ENCODE measurements at places on chromosomes 3 and 15.

- DNase-seq, result no peak
These were observed 78.9 kb downstream of the CPN2 start for GRCh38 chr3:194272221-194272620.

DNA sequence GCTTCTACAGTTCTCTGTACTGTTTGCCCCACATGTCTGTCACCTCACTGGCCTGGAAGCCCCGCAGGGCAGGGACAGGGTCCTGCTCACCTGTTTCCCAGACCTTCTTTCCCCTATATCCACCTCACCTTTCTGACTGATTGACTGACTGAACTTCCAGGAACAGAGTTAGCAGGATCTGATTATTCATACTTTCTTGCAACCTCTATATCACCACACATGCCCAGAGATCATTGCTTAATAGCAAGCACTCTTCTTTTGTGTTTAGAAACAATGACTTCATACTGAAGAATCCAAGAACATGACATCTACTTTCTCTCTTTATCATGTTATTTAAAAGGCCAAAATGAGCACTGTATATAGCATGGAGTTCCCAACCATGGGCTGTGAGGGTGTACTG is 18.0 kb upstream of the CLEC3B start:
- no peak for DNase-seq

- DNase-seq, result no peak
These were observed 89.3 kb downstream of the NR2E3 start for GRCh38 chr15:71899674-71900073.

DNA sequence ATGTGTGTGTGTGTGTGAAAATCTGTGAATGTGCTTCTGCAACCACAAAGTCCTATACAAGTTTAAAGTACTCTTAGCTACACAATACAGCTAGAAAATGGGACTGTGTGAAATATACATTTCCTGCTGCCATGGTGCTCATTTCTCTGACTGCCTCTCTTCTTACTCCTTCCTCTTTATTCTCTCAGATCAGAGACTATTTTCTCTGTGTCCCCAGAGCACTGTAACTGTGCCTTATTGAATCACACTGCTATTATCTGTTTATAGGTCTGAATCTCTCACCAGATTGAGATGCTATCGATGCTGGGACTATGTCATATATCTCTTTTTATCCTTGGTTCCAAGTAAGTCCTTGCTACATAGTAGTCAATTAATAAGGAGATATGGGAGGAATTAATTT is 217.9 kb upstream of the SLCO3A1 start:
- no peak for DNase-seq

- no peak for DNase-seq
These were observed 40.0 kb downstream of the LINGO1 start for GRCh38 chr15:77592758-77593157.

DNA sequence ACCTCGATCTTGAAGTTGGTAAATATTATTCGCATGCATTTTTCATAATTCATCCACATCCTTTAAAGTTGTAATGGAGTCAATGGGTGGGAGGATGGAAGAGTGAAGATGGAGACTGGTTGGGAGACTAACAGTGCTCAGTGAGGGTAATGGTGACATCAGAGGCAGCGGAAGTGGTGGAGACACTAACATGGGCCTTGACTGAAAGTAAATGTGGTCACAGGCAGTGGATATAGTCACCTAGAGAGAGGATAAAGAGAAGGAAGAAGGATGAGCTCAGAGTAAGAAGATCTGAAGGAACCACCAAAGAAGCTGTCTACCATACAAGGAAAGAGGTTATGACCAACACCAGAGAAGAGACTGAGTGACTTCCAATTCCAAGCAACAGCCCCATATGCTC is 281.6 kb upstream of the STT3B start:
- DNase-seq, result no peak

GRCh38 chr3:1808590-1808989 is 290.1 kb upstream of the CNTN4 start:
- DNase-seq, result no peak

DNA sequence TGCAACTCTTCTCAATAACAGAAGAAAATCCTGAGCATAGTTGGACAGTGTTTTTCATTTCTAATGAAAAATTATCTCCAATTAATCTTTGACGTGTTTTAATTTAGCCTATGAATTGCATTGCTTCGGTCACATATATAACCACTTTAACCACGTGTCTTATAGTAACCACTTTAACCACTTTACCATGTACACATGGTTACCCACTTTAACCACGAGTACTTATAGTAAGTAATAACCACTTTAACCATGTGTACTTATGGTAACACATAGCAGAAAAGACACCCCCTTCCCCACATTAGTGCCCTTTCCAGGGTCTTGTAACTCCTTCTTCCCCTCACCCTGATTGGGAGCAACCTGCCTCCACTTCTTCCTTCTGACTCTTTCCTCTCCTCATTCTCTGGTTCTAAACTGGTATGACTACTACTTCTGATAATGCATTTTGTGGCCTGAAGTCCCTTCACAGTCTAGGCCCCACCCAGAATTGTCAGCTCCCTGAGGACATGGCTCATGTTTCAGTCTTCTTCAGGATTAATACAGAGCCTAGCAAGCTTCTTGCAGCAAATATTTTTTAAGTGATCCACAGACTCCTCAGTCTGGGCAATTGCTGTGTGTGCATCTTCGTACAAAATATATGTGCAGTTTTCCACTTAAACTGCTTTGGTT is 25.0 kb downstream of the SLC7A14 start:
- DNase-seq, result no peak

DNA sequence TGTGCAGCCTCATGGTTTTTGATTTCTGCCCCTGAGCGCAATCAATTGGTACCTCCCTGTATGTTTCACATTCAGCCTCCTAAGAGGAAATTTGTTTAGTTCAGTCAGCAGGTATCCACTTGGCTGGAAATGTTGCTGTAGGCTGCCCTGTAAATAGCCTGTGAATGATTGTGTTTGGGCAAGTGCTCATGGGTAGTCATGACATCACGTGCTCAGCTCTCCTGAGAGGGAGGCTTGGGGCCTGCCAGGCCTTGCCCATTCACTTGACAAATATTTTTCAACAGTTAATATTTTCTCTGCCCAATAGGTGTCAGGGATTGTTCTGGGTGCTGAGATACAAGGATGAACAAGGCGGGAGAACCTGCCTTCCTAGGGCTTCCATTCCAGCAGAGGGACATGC is 13.3 kb downstream of the HRH1 start:
- DNase-seq, result no peak

DNA sequence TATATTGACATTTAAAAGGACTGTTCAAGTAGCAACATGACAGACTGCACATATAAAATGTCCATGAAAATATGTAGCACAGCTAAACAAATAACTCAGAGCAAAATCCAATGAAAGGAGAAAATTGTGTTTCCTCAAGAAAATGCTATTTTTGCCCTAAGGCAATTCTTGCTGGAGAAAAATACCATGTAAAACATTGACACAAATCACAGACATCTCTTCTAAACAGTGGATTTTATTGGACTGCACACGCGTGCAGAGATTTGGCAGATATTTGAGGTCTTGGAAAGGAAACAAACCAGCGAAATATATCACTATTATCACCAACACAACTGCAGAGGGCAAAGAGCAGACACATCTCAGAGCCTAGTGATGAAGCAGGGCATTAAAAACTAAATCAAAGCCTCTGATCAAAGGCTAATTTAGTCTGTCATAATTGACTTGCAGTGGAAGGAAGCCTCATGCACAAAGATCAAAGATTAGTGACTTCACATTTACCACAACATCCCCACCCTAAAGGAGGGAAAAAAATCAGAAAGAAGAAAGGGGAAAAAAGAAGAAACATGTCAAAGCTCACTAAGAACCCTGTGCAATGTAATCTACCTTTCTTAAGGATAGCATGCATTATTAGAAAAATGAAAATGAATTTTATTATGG is 52.4 kb downstream of the CHL1 start:
- DNase-seq, result no peak

DNA sequence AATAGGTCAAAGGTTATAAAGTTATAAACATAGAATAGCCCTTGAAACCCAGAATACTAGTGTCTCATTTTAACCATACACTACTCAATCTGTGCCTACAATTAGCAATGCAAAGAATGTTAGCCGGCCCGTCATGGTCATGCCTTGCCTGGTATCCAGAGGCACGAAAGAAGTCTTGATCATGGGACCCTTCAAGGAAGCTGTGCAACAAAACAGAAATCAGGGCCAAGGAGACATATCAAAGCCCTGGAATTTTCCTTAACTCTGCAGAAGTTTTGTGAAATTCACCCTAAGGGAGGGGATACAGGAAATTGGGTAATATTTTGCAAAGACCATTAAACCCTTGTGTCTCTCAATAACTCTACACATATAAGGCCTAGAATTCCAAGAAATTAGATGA is 482.4 kb downstream of the ROBO1 start:
- DNase-seq, result no peak

GRCh38 chr3:2822611-2823010 is 287.6 kb downstream of the IL5RA start:
- no peak for DNase-seq

GRCh38 chr3:67712259-67712658 is 57.8 kb upstream of the SUCLG2 start:
- DNase-seq, result no peak

DNA sequence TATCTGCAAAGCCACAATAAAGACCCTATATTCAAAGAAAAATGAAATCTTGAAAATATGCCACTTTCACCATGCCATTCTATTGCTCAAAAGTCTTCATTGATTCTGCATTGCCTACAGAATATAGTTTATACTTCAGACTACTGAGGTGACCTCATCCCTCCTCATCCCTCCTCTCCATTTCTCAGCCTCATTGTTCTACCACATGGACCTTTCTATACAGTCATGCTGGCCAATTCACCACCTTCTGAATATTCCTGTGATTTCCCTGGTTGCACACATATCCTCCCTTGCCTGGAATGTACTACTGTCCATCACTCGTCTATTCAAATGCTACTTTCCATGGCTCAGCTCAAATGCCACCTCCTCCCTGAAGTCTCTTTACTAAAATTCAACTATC is 3.5 kb upstream of the COL8A1 start:
- DNase-seq, result no peak

DNA sequence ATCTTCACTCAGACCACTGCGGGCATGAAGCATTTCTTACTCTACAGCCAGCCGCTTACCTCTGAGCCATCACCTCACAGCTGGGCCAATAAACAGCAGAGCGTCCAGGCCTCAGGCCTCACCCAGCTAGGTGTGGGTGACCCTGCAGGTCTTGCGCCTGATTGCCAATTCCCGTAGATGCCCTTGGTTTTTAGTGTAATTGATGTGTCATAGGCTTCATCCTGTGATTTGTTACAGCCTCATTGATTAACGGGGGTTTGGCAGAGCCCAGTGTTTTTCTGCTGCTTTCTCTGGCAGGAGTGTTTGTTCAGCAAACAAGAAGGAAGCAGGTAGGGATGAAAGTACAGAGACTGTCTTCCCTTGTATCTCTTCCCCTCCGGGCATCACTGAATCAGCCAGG is 49.6 kb upstream of the BNIP2 start:
- no peak for DNase-seq

GRCh38 chr3:101928890-101929289 is 79.6 kb downstream of the NFKBIZ start:
- no peak for DNase-seq

- DNase-seq, result no peak
These were observed 446.2 kb upstream of the NR2F2 start for GRCh38 chr15:95884276-95884675.

GRCh38 chr15:82923744-82924143 is 28.8 kb downstream of the HOMER2 start:
- no peak for DNase-seq

- DNase-seq, result no peak
These were observed 368.6 kb upstream of the GRM7 start for GRCh38 chr3:6492306-6492705.

DNA sequence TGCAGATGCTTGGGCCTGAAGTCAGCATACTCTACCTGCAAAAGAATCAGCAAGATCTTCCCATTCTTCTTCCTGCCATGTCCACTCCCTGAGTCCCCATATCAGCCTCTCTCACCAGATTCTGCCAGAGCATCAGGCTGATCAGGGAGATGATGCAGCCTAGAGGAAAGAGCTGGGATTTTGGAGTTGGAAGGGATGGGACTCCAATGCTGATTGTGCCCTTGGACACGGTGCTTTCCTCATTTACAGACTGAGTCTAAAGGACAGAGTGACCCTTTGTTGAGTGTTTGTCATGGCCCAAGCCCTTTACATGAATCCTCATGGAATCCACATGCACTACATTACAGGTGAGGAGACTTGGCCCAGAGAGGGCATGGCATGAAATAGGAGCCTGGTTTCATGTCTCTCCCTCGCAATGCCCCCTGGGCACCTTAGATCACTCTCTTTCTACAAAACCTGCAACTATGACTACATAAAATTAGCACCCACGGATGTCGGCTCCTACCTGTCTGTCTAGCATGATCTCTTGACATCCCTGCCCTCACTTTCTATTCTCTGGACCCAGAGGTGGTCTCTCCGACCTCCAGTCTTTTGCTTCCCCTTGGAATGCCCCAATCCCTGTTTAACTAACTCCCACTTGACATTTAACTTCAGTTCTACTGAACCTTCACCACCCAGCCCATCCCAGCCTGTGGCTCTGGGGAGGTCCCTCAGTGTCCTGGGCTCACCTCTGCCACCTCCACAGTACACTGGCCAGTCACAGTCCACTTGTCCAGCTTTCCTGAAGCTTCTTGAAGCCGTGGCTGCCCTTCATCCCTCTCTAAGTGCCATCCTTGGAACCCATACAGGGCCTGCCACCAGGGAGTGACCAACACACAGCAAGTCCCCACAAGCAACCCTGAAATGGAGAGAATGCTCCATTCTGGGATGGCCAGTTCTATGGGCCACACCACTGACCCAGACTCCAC is 173.5 kb downstream of the ABHD5 start:
- no peak for DNase-seq

DNA sequence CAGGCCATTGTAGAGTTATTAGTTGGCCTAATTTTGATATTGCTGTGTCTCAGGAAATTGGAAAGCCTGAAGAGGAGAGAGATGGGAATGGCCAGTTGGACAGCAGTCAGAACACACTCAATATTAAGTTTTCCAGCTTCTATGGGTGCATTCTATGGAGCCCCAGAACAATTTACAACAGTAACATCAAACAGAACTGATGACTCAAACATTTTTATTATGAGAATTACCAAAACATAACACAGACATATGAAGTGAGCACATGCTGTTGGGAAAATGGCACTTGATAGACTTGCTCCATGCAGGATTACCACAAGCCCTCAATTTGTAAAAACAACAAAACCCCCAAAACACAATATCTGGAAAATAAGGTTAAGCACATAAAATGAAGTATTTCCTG is 104.3 kb downstream of the GADL1 start:
- no peak for DNase-seq

GRCh38 chr3:41574900-41575299 is 375.6 kb downstream of the CTNNB1 start:
- DNase-seq, result no peak

GRCh38 chr3:157201648-157202278 is 41.8 kb upstream of the CCNL1 start:
- no peak for DNase-seq
